GM23338 (cell line): ENCODE measurements at places on chromosomes 3 and 15. TPM values are rescaled to one million over a fixed set of nuclear protein-coding genes. Genes with fewer than 3 reads are reported as not detected.

KLHL6 gene
- 0.12 TPM in 1 of 2 replicates, not detected in the other for total RNA-seq

TLR9 gene
- total RNA-seq: not detected in 2 replicates

MELTF gene
- total RNA-seq: 5.2 and 5.4 TPM in 2 replicates

TCAIM gene
- 26.0 and 35.0 TPM in 2 replicates for total RNA-seq

GP9 gene
- not detected in 2 replicates for total RNA-seq

ZIC4 gene
- not detected in 2 replicates for total RNA-seq

DNA sequence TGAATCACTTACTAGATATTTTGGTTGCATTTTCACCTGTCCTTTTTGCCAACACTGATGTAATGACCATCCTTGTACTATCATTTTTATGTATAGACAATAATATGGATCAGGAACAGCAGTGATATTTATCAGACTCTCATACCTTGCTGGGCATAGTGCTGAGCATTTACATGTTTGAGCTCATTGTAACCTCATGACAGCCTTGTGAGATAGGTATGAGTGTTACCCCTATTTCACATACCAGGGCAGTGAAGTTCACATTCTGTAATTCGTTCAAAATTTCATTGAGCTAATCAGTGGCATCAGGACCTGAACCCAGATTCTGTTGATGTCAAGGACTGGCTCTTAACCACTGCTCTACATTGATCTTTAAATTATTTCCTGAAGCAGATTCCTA lies 221.5 kb upstream of the TBL1XR1 start:
- no peaks in the 10 kb centered on the region for H3K27me3 ChIP-seq
- H3K4me3 ChIP-seq: no peak overlapping the region
- H3K36me3 ChIP-seq: no peaks in the 10 kb centered on the region

DNA sequence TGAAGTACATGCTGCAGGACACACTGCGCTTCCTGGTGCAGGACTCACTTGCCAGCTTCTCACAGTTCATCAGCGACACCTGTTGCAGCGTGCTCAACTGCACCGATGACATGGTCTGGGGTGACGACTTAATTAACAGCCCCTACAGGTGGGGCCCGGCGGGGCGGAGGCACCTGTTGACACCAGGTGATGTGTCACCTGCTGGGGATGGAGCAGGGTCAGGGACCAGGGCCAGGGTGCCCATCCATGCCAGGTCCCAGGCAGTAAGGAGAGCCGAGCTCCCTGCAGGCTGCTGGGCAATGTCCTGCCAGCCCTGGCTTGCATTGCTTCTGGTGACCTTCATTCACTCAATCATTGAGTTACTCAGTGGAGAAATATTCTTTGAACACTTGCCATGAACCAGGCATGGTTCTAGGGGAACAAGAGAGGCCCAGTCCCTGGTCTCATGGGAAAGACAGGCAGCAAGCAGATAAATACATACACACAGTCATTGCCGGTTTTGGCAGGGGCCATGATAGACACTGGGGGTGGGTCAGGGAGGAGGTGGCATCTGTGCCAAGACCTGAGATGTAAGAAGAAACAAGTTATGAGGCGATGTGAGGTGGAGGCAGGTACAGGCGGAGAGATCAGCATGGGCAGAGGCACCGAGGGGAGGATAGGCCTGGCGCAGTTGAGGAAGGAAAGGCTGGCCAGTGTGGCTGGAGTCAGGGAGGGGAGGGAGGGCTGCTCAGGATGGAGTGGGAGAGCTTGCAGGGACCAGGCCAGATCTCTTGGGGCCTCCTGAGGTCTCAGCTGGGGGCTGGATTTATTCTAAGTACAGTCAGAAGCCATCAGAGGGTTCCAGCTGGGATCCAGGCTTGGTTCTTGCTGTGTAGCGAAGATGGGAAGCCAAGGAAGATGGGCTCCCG lies 30.8 kb downstream of the DNAH1 start:
- DNase-seq: no peak
- no peak overlapping the region for H3K4me3 ChIP-seq
- no peaks in the 10 kb centered on the region for H3K36me3 ChIP-seq
- no peaks in the 10 kb centered on the region for H3K27me3 ChIP-seq

GRCh38 chr3:27345959-27346865 lies 23.0 kb downstream of the NEK10 start:
- no peaks in the 10 kb centered on the region for H3K36me3 ChIP-seq
- H3K27ac ChIP-seq: no peak overlapping the region
- H3K4me1 ChIP-seq: no peaks in the 10 kb centered on the region

DNA sequence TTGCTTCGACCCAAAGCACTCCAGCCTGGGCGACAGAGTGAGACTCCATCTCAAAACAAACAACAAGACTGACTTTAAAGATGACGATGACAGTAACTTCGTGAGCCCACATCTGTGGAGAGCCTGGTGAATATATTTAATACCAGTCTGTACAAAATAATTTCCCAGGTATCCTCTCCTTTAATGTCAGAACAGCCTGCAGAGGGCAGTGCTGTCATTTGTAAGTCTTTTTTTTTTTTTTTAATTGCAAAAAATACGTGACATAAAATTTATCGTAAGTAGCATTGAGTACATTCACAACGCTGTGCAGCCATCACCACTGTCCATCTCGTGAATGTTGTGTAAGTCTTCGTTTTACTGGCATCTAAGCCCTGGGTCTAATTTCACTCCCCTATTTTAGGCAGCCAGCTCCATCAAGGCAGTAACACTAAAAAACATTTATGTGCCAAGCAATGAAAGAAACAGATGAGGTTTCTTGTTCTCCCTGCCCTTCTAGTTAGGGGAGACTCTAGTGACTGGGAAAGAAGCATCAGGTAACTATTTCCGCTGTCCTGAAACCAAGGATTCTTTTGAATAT lies 1.4 kb downstream of the HTD2 start:
- DNase-seq: peak; percentile 50
- peaks cover 26% of the 10 kb centered on the region for H3K36me3 ChIP-seq
- H3K4me1 ChIP-seq: peaks cover 7% of the 10 kb centered on the region; the same call in 1 of the 2 replicates
- H3K4me3 ChIP-seq: peak overlapping the region; percentile 100
